Left hindlimb (tissue), 1 donor: ENCODE measurements at places on chromosomes 3 and 15.

GRCh38 chr3:177519588-177519987, 322.3 kb upstream of the TBL1XR1 start:
- DNase-seq, result no peak

DNA sequence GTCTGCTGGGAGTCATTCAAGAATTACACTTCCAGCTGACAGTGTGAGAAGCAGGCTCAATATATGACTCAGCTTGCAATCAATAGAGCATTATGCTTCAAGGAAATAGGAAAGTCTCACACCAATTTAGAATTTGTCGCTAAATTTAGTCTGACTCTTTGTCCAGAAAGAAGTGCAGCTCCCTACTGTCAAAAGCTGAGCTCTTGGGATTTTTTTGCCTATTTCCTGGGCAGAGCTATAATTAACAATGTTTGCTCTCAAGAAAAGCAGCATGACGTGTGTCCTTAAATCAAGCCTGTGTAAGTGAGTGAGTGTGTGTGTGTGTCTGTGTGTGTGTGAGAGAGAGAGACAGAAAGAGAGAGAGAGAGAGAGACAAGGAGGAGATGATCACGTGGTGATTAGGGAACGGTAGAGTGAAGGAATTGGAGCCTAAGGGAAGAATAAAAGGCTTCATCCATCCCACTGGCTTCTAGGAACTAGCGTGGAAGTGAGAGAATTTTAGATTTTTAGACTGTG, 16.4 kb upstream of the SLC35G2 start:
- DNase-seq, result peak; percentile 46

- no peak for DNase-seq
Observed at GRCh38 chr3:141129049-141129448, 77.9 kb downstream of the SPSB4 start.

DNA sequence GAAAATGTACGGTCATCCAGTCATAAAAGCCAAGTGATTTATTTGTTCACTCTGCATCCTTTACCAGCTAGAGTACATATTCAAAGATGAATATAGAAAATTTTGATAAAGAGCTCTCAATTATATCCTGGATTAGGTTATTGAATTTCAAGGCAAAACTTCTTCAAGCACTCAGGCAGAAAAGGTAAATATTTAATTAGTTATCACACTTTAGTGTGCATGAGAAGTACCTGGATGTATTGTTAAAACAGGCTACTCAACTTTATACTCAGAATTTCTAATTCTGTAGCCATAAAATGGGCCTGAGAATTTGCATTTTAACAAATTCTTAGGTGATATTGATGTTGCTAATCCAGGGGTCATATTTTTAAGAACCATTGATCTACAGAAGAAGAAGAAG, 45.3 kb downstream of the ILDR1 start:
- DNase-seq, result no peak

- no peak for DNase-seq
Observed at GRCh38 chr3:127748754-127749327, 73.5 kb downstream of the MGLL start.

DNA sequence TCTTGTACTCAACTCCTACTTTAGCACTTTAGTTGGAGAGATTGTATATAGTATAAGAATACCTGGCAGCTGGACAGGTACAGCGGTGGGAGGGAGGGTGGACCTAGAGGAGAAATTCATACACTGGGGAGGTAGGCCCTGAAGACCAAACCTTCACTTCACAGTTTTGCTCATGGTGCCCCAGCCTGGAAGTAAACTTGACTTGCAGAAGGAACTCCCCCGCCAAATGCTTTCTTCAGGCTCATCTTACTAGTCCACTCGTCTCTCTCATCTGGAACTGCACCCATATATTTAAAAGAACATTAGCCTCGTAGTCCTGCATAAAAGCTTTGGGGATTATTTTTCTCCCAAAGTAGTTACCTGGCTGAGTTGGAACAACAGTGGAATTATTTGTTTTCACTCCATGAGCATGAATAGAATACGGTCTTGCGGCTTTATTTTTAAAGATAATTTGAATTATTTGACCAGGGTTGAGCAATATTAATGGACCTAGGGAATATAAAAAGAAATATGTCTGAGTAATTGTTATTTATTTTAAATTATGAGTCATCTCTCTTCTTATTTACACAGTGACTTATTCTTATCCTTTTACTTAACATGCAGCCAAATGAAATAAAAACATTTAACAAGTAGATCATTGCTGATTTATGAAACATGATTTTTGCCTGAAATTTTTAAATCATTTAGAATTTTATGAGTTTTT, 25.5 kb upstream of the CP start:
- DNase-seq, result no peak

GRCh38 chr3:65265942-65266590, 578.3 kb upstream of the ADAMTS9 start:
- DNase-seq, result no peak

DNA sequence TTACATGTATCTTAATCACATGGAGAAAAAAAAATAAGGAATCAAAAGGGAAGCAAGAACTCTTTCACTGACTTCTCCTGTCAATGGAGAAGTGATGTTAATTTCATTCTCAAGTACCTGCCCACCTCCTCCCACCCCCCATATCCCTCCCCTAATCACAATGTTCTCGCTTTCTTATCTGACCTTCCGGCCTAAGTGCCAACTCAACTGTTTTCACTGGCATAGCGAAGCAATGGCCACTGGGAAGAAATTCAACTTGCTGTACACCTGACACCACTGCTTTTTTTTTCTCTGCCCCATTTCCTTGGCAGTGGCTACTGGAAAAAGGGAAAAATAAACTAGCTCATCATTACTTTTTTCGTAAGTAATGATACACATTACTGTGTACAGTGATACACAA, 3.8 kb downstream of the SGO1 start:
- DNase-seq, result no peak

DNA sequence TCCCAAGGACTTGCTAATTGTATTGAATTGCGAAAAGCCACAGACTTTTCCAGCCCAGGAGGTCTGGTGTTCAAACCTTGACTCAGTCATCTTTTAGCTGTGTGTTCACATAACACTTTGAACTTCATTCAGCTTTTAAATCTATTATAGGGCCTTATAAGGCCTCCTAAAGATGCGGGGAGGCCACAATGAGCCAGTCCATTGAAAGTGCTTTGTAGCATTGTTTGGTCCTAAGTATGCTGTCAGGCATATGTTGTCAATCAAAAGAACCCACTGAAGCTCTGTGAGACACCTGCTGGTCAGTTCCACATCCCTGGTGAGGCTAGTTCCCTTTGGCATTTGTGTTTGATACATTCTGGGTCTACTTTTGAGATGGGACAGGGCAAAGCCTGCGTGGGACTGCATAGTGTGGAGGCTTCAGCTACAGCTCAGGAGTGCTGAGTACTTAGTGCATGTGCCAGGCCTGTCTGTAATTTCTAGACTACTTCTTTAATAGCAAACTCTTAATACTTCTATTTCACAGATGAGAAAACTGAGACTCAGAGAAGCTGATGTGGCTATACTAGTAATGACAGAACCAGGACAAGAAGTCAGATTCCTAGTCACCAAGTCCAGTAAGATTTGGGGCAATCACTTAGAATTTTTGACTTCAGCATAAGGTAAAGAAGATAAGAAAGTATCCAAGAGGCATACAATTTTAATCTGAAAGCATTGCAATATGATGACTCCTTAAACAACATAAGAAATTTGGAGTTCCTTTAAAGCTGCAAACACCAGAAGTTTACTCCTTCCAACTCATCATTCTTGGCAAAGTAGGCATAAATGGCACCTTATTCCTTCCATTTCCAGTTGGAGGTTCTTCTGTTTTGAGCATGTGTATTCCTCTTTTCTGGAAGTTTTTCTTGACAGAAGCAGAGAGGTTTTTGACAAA, 213.0 kb downstream of the PDCD6IP start:
- no peak for DNase-seq

GRCh38 chr15:52067545-52067926, 45.0 kb downstream of the BCL2L10 start:
- no peak for DNase-seq

- no peak for DNase-seq
Observed at GRCh38 chr3:143307613-143308183, 188.1 kb downstream of the CHST2 start.

- peak; percentile 43 for DNase-seq
Observed at GRCh38 chr3:197750858-197751737, 1.4 kb downstream of the FYTTD1 start.

- no peak for DNase-seq
Observed at GRCh38 chr15:49225572-49226281, 55.7 kb downstream of the GALK2 start.
